NCI-H524 (cell line): ENCODE measurements at places on chromosomes 13 and 19.

- DNase-seq, result no peak
Observed at GRCh38 chr13:30963791-30964190, 31.3 kb downstream of the TEX26 start.

- no peak for DNase-seq
Observed at GRCh38 chr19:6476155-6476895, 5.3 kb downstream of the DENND1C start.

DNA sequence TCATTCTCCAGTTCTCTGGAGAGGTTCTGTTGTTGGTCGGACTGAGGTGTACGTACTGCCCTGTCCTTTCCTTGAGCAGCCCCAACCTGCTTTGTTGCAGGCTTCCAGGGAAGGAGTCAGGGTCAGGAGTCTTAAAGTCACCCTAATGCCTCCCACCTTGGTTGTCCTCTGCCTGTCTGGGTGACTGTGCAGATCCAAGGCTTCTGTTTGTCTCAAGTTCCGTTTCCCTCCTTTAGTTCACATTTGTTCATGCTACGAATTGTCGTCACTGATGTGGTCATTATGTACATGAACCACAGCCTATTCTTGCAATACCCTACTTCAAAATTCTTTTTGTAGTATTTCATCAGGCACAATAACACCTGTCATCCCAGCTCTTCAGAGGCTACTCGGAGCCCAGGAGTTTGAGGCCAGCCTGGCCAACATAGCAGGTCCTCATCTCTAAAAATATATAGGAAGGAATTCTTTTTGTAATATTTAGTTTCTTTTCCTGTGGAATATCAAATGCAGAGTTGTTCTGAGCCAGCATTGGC, 7.4 kb downstream of the ZNF586 start:
- no peak for DNase-seq

DNA sequence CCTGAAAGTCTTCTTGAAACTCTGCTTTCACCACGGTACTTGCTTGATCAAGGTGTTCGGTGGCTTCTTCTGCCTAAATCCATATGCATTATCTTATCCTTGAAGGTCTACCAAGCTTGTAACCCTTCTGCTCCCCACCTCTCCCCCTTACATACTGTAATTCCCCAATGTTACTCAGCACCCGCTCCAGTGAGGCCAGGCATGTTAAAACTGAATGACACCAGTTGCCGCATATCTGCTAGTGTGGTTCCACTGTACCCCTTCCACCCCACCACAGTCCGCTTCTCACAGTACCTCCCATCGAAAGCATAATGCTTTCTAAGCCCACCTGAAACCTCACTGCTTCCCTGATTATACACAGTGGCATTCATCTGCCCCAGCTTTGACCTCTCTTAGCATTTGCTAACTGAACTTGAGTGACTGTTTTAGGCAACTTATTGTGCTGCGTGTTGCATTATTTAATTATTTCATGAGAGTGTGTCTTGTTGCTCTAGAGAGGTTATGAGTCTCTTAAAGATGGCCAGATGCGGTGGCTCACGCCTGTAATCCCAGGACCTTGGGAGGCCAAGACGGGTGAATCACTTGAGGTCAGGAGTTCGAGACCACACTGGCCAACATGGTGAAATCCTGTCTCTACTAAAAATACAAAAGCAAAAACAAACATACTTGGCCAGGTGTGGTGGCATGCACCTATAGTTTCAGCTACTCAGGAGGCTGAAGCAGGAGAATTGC, 87.6 kb upstream of the MBNL2 start:
- no peak for DNase-seq

DNA sequence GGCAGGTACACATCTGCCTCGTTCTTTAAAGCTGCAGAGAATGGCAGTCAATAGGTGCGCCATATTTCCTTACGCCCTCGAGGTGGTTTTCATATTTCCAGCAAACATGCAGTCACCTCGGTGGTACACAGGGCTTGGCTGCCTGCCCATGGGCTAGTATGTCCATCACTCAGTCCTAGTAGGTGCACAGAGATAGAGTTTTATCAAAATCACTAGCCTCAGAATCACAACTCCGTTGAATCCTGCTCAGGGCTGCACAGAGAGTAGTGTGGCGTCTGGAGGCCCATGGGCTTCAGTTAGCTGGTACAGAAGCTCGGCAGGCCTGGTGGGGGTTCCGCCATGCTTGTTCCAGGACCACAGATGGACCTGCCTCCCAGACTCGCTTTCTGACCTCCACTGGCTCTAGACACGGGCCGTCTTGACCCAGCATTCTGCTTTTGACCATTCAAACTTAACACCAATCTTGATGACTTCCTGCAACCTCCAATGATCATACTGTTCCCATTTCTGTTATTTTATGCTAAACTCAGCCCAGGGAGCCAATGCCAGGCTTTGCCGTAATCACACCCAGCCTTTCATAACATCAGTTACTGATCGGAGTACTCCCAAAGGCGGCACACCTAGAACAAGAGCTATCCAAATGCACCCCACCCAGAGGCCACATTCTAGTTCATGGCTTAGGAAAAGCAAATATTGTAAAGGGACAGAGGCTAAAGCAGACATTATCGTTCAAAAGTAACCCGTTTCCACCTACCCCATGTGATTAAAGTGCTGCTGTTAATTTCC, 120.4 kb downstream of the RAB20 start:
- no peak for DNase-seq

GRCh38 chr13:32107474-32107873, 75.9 kb downstream of the FRY start:
- DNase-seq, result no peak

- DNase-seq, result peak; percentile 32
Observed at GRCh38 chr19:9917321-9917720, 19.0 kb downstream of the OLFM2 start.

DNA sequence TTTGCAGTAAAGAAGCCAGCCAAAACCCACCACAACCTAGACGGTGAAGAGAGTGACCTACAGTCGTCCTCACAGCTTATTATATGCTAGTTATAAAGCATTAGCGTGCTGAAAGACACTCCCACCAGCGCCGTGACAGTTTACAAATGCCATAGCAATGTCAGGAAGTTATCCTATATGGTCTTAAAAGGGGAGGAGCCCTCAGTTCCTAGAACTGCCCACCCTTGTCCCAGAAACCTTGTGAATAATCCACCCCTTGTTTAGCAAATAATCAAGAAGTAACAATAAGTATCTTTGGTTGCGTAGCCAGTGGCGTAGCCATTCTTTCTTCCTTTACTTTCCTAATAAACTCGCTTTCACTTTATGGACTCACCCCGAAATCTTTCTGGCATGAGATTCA, 227.9 kb upstream of the ARGLU1 start:
- no peak for DNase-seq

DNA sequence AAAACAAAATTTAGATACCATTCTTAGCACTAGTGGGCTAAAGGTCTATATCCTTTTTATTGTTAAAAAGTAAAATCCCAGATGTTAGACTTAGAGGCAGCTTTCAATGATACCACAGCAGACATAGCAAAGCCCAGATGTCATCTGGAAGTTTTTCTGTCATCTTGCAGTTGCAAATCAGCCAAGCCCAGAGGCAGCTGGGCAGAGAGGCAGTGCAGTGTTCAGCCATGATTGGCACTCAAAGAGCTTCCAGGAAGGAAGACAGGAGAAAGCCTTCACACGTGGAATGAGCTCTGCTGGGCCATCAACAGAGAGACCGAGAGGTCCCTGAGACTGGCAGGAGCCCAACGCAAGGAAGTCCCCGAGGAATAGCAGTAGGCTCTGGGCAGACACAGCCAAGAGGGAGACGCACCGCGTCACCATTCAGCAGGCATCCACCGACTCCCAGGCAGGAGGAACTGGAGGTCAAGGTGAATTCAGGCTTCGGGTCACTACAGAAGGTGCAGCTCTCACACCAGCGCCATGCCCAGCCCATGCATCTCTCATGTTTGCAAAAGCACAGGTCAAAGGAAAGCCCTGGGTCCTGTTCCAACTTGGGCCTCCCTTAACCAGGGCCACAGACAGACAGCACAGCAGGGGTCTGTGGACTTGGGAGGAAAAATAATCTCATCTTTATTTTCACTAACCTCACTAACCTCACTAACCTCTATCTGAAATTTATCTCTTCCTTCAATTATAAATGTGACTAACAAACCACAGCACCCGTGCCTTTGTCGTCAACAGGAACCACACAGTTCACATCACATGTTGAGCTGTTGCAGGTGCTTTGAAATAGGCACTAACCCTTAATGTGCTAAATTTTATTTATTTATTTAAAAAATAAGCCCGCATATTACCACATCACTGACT, 54.9 kb downstream of the TUBGCP3 start:
- DNase-seq, result no peak

DNA sequence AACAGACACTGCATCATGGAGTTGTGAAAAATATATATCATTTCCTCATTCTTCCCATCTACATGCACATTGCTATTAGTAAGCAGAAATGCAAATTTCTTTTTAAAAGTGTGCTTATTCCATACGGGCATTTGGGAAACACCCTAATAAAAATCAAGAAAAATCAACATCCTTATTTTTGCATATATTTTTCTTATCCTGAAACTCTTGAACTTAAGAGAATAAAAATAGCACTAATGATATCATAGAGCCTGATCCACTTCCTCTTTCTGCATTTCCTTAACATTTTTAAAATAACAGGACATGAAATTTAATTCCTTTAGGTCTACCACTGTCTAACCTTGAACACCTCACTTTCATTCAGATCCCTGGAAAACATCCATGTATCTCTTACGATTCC, 123.3 kb downstream of the VWA8 start:
- no peak for DNase-seq

- peak; percentile 57 for DNase-seq
Observed at GRCh38 chr19:42440357-42441048, 2.2 kb downstream of the CXCL17 start.

DNA sequence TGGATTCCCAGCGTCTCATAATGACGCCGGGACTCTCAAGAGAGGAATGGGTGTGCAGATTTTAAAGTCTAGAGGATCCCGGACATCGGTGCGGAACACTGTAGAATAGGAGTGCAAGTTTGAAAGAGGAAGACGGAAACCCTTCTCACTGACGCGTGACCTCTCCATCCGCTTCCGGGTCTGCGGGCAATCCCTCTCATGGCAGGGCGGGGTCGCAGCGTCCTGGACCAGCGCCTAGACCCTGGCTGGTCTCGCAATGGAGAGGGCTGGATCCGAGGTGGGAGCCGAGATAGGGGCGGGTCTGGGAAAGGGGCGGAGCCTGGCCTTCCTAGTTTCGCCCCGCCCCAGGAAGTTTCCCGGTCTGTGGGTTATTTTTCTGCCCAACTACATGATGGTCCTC, 4.6 kb upstream of the ZNF845 start:
- DNase-seq, result no peak

DNA sequence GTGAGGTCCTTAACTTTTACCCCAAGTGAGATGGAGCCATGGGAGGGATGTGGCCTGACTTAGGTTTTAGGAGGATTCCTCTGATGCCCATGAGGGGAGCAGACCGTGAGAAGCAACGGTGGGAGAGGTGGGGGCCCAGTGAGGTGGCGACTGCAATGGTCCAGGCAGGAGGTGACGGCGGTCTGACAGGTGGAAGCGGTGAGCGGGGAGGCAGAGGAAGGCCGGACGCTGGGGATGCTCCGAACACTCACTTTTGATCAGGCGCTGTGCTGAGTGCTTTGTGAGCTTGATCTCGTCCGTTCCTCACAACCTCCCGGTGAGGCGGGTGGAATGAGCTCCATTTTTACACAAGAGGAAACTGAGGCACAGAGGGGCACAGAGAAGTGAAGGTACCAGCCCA, 11.6 kb downstream of the NOVA2 start:
- no peak for DNase-seq

GRCh38 chr13:46553521-46553885, 533 bp downstream of the LRCH1 start:
- DNase-seq, result no peak

GRCh38 chr13:33193428-33193974, 92.1 kb downstream of the STARD13 start:
- DNase-seq, result no peak

- DNase-seq, result no peak
Observed at GRCh38 chr19:48755084-48755641, at the start of gene FGF21. Gene FGF21 (plus strand): TSS chr19:48755524. CDS start chr19:48756237, 713 bp downstream.

DNA sequence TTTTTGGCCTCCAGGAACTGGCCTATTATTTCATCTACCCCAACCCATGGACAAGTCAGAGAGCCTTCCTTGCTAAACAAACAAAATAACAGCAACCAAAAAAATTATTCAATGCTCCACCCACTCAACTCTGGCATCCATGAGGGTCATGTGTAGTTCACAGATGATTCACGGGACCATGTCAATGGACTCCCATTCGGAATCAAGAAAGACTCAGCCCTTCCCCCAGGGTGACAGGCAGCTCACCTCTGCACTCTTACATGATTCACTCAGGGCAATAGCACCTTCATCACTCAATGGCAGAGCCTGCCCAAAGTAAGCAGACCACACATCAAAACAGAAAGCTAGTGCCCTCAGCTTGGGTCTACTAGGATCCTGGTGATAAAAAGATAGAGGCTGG, 14.3 kb upstream of the SCEL start:
- no peak for DNase-seq

- DNase-seq, result no peak
Observed at GRCh38 chr13:102873653-102874052, 27.8 kb downstream of the ERCC5 start.

DNA sequence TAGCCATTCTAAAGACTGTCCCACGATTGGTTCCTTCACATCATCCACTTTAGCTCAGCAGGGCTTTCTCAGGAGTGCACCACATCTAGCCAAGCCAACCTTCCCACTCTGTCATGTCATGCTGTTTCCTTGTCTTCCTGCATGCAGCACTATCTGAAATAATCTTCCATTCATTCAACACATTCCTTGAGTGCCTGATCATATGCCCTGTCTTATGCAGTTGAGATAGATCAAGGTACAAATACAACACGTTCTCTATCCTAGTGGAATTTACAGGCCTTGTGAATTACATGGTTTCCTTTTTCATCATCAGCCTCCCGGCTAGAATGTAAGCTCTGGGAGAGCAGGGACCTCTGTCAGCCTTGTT, 6.8 kb upstream of the MRPS31 start:
- DNase-seq, result no peak

DNA sequence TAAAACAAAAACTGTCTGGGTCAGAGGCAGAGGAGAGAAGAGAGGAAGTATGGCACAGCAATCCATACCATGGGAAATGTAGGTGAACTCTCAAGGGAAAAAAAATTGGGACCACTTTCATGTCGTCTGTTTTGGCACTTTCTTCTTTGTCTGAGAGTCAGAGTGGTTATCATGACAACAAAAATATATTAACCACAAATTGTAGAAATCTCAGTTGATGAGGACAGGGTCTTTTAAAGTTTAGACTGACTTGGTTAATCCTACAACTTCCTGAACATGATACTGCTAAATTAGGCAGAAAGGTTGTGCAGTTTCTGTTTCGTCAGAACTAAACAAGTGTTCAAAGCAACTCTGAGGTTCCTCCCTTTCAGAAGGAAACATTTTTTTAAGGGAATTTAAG, 15.2 kb downstream of the KLF5 start:
- no peak for DNase-seq

- no peak for DNase-seq
Observed at GRCh38 chr19:290372-291005, 714 bp downstream of the PLPP2 start.

GRCh38 chr13:89749888-89750287, 1597.6 kb upstream of the MIR17HG start:
- no peak for DNase-seq
